ENCODE measurements at places on chromosomes 4 and X.
A peak's percentile ranks its signal among the peaks of the same experiment; 100 is the strongest.

GRCh38 chr4:141132072-141132708, 1.1 kb downstream of the RNF150 start:
- peak; percentile 15 for DNase-seq

GRCh38 chrX:136954930-136955329, 74.4 kb upstream of the RBMX start:
- no peak for DNase-seq

DNA sequence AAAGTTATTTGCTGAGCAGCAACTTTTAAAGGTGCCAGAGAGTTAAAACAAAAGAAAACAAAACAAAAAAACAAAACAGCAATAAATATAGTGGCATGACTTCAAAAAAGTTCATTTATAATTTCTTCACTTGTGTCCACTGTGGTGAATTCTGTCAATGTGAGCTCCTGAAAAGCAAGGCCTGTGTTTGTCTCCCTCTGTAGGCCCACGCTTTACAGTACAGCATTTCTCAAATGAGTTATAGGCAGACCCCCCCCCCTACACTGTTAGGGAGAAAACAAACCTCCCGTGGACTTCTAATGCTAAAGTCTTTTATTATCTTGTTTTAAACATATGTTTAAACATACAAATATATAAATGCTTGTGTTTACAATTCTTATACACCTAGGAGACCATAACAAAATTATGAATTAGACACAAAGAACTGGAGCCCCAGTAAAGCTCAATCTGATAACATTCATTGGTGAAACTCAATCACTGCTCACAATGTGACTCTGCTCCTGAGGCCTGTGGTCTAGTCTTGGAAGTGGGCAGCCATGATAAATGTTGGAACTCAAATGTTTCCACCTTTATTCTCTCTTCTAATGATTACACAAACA, 47.0 kb upstream of the SCOC start:
- DNase-seq, result no peak

DNA sequence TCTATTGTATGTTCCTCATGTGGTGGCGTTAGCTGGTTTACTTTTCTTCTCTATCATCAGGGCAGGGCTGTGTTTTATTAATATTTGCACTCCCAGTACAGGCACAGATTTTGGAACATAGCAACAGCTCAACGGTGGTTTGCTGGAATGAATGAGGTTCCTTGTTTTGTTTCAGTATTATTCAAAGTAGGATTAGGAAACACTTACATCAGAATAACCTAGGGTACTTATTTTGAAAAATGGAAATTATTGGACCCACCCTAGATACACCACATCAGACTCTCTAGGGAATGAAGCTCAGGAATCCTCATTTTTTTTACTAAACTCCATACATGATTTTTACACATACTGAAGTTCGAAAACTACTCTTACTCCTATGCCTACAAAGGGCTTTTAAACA, 108.8 kb upstream of the ENPEP start:
- DNase-seq, result no peak

- no peak for DNase-seq
These were observed 168.8 kb upstream of the RBPJ start for GRCh38 chr4:26152056-26152455.

- DNase-seq, result no peak
These were observed 30.7 kb downstream of the SHISA3 start for GRCh38 chr4:42428036-42428435.

DNA sequence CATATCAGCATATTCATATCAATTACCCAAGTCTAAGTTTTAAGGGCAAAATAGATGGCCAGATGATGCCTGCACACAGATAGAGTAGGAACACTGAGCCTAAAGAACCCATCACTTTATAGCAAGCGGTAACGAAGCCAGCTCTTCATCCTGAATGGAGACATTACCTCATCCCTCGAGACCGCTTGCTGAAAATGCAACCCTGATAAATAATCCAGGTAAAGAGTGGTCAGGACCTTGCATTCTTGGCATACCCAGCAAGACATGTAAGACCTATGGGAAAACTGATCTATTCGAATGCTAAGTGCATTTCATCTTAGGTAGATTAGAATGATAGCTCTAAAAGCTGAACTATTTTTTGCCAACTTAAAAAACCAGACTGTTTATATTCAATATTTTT, 25.3 kb downstream of the DCHS2 start:
- no peak for DNase-seq

DNA sequence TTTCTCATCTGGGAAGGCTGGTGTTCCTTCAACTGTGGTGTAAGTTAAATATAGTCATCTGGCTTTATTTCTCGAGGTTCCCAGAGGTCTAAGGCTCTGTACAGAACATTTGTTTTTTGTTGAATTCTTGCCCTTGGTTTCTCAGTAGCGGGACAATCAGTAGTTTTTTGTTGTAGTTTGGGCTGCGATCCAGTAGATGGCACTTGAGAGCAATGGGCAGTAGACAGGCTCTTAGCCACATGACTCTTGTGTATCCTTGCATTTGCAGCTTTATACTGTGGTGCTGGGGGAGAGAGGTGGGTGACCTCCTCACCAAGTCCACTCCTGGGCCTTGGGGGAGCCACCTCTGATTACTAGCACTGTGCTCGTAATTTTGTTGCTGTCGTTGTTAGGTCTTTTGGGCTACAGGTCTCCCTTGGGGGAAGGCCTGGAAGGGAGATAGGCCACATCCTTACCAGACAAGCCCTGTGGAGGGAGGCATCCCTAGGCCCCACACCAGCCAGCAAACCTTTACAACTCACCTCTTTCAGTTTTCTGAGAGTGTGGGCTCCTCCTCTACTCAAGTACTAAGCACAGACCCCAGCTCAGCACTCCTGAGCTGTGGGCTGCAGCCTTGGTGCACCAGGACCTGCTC, 8.1 kb downstream of the ETDB start:
- no peak for DNase-seq

DNA sequence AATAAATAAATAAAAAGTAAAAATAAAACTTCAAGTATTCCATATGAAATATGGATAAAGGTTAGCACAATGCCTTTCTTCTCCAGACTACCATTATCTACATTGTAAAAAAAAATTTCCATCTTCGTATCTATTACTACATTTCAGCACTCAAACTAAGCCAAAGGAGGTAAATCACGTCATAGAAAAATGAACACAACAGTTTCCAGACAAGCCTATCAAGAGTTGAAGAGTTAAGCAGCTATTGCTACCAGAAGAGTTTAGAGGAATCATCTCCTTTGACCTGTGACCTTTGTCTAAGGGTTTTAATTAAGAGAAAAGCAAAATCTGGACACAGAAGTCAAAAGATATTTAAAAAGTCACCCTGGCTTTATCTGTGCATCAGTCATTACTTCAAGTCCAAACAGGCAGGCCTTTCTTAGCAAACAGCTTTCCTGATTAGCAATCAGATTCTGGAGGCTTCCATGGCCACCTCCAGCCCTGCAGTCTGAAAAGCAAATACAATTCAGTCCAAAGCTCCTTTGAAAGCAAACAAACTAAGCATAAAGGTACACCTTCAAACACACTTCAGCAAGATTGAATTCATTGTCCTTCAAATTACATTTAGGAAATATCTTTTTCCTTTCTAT, 82.2 kb downstream of the APBB2 start:
- no peak for DNase-seq

- no peak for DNase-seq
These were observed 344.9 kb downstream of the BCOR start for GRCh38 chrX:39752815-39753214.

DNA sequence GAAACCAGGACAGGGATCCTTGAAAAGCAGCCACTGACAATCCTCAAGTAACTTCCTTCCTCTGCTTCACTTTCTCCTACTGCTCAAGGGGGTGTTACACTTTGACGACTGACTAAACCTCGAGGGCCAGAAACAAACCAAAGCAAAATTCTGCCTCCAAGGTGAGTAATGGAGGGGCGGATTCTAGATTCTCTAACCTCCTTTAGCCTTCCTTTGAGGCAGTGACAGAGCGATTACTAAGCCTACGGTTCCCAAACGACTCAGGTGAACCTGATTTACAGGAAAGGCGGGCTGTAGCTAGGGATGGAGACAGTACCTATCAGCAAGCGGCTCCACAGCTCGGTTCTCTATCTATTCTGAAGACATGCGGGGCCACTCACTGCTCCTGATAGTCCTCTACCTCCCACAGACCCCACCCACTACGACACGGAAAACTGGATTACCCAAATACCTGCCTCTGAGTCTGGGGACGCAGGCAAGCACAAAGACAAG, 487 bp downstream of the TBCK start:
- DNase-seq, result no peak

Measured in activated B cell treated with CpG ODN at 0.5 μM for 24 hours (primary cell).